ENCODE measurements at places on chromosomes 4 and X.

GRCh38 chrX:110851780-110852179 lies 56.2 kb upstream of the CHRDL1 start:
- no peak for DNase-seq

- DNase-seq, result no peak
Observed at GRCh38 chrX:131549011-131549410, 5.1 kb downstream of the OR13H1 start.

- no peak for DNase-seq
Observed at GRCh38 chr4:114649908-114650307, 51.3 kb downstream of the UGT8 start.

GRCh38 chrX:95346856-95347255 lies 1337.8 kb upstream of the DIAPH2 start:
- DNase-seq, result no peak

DNA sequence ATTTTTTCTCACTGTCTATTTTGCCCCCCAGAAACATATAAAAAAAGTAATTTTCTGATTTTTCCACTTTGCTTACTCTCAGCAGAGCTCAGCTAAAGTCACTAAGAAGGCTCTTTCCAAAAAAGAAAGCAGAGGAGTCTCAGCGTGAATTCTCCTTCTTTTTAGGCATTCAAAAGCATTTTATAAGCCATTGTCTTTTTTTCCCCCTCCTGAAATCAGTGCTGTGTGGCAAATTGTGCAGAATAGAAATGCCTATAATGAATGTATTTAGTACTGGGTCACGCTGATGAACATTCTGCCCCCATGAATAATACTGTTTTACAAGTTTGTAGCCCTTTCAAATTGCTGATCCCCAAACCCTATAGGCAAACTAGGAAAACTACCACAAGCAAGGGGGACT lies 1.6 kb upstream of the PCDH18 start:
- DNase-seq, result no peak

DNA sequence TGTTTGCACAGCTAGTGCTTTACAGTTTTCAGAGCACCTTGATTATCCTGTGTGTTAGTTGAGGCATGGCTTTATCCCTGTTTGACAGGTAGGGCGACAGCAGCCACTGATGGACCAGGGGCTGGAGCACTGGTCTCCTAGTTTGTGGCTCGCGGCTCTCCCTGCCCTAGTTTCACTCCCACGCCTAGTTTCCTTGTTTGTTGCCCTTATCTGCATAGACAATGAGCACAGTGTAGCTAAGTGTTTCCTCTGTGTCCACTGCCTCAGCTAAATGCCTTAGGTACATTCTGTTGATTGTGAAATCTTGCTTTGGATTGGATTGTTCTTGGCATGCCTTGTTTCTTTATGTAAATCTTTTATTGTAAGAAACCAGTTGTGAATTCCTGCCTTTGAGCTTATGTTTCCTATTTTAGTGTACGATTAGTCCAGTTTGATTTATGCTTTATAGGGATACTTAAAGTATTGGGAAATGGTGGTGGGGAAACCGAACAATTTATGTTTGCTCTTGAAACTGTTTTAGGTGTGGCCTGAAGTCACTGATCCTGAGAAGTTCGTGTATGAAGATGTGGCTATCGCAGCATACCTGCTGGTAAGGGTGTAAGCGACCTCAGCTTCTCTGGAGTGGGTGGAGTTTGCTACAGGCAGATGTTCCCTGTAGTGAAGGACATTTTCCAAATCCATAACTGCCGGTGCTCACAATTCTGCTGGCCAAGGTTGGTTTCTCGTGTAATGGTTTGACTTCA lies 11.0 kb downstream of the TRMT44 start:
- DNase-seq, result no peak

DNA sequence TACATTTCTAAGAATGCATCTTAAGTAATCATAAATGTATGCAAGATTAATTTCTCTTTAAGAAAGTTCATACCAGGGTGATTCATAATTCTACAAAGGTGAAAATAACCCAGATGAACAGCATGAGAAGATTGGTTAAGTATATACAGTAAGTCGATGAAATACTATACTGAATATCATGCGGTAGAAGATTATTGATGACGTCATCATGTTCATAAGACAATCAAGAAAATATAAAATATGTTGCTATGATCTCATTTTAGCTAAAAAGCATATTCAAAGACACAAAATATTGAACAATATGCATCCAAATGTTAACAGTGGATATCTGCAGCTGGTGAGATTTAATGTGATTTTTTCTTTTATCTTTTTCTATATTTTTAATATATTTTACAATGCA lies 312.0 kb upstream of the FGF13 start:
- DNase-seq, result no peak

DNA sequence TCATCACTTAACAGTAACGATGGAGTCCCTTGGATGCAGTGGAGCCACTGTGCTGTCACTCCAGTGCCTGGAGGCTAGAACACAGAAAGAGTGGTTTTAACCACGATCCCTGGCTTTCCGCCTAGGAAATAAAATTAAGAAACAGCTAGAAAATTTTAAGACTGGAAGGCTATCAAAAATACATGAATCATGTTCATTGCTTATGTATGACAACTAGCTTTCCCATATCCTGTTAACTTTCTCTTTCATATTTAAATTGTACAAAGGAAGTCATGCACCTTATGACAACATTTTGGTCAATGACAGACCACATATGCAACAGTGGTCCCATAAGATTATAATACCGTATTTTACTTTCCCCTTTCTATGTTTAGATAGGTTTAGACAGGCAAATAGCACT lies 115.1 kb downstream of the GALNTL6 start:
- DNase-seq, result no peak

GRCh38 chr4:10204401-10205058 lies 87.9 kb upstream of the WDR1 start:
- DNase-seq, result no peak

GRCh38 chrX:72127332-72127731 lies 4.4 kb downstream of the RTL5 start:
- DNase-seq, result no peak

DNA sequence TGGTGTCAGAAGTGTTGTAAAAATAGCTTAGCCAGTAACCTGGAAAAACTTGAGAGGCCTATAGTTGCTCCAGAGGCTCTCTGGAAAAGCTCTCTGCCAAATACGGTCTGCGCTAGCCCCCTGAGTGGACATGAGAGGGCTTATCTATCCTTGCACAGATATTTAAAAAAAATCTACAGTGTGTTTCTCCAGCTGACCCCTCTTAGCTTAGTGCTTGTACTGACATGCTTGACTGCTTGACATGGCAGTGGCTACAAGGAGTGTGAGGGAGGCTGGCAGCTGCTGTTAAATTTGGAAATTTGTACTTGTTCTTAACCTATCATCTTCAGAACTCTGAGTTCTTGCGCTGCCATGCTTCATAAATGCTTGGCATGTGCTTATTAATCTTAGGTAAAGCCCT lies 229.2 kb downstream of the RBMX2 start:
- DNase-seq, result no peak

- DNase-seq, result no peak
Observed at GRCh38 chr4:88822034-88822789, 124.6 kb upstream of the NAP1L5 start.

DNA sequence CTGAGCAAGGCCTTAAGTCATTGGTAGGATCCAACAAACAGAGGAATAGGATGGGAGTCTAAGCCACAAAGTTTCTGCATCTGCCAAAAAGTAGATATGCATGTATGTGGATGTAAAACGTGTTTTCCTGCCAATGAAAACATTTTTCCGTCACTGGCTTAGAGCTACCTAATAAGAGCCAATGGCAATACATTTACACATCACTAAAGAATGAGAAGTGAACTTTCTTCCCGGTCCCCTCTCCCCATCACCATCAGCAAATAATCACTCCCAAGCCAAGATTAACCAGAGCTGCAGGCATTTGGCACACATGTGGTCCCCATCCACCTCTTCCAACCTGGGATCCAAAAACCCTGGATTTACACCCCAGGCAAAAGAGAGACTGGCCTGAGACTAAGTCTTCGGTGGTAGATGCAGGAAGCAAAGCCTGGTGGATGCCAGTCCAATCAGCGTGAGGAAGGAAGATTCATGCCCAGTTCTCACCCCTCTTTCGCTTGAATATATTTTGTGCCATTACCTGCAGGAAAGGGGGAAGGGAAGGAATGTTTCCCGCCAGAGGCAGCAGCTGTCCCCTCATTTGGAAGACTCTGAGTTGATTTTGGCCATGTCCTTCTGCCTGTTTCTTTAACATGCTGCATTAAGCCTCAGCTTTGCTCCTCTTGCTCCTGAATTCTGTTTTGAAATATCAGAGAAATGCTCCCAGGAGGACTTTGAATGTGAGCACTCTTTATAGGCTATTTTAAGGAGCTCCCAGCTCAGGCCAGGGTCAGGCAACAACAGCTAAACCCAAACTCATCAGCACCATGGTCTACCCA lies 131.4 kb downstream of the CHIC2 start:
- no peak for DNase-seq

DNA sequence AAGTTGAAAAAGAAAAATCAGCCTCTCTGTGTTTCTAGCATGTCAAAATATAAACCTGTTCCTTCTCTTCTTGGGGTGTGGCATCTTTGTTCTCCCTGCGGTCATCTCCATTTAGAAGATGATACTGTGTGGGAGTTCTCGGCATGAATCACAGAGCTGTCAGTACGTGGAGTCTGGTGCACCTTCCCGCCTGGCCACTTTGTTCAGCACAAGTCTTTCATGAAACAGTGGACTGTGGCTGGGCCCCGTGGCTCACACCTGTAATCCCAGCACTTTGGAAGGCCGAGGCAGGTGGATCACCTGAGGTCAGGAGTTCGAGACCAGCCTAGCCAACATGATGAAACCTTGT lies 166.5 kb downstream of the MAML3 start:
- DNase-seq, result no peak

GRCh38 chr4:139603576-139604410 lies 47.8 kb upstream of the SETD7 start:
- DNase-seq, result peak; percentile 34

GRCh38 chrX:13520936-13521335 lies 48.5 kb upstream of the EGFL6 start:
- no peak for DNase-seq

GRCh38 chr4:174581901-174582300 lies 59.6 kb upstream of the HPGD start:
- no peak for DNase-seq

- no peak for DNase-seq
Observed at GRCh38 chr4:174537634-174538033, 15.3 kb upstream of the HPGD start.

GRCh38 chrX:107710617-107711391 lies 64.8 kb downstream of the TSC22D3 start:
- peak; percentile 78 for DNase-seq

- no peak for DNase-seq
Observed at GRCh38 chr4:183185018-183185417, 86.0 kb downstream of the WWC2 start.

DNA sequence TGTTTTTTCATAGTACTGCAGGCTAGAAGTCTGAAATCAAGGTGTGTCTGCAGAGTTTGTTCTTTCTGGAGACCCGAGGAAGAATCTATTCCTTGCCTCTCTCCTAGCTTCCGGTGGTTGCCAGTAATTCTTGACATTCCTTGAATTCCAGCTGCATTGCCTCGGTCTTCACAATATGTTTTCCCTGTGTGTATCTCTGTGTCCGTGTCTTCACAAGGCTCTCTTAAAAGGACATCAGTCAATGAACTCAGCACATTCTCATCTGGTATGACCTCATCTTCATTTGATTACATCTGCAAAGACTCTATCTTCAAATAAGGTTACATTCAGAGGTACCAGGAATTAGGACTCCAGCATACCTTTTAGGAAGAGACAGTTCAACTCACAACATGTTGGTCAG lies 163.4 kb downstream of the BANK1 start:
- DNase-seq, result no peak

GRCh38 chr4:2087170-2087569 lies 28.0 kb downstream of the NAT8L start:
- no peak for DNase-seq

- no peak for DNase-seq
Observed at GRCh38 chr4:169345316-169345721, 74.6 kb upstream of the SH3RF1 start.

- DNase-seq, result peak; percentile 34
Observed at GRCh38 chr4:158809611-158810486, 41.0 kb downstream of the FNIP2 start.

DNA sequence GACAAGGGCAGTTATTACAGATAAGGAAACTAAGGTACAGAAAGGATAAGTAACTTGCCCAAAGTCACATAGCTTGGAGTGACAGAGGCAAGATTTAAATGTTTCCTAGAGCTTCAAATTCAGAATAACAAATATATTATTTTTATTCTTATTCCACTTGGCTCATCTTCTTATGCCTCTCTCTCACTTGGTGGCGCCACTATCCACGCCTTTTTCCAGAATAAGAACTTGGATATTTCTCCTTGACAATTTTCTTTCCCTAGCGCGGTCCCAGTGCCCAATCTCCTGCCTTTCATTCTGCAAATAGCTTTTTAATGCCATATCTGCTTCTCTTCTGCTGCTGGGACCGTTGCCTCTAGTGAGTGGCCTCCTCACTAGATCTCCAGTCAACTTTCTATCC lies 78.5 kb downstream of the MSN start:
- no peak for DNase-seq

GRCh38 chrX:49071877-49072711 lies 1.7 kb downstream of the PRAF2 start:
- peak; percentile 4 for DNase-seq

DNA sequence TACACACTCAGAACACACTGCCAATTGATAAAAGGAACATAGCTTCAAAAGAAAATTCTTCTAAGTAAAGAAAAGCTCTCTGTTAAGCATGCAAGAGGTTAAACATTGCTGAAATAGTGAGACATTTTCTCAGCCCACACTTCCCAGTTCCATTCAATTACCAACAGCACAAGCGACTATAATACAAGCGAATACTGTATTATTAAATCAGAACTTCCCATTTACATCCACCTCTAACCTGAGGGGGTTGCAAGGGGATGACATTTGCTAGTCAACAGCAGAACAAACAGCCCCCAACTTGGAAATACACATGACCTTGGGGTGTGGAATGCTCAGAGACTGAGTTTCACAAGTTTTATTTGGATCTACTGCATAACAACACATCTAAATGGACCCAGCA lies 1.1 kb downstream of the FSTL5 start:
- DNase-seq, result no peak

- DNase-seq, result no peak
Observed at GRCh38 chrX:18491587-18492340, 66.4 kb downstream of the CDKL5 start.

DNA sequence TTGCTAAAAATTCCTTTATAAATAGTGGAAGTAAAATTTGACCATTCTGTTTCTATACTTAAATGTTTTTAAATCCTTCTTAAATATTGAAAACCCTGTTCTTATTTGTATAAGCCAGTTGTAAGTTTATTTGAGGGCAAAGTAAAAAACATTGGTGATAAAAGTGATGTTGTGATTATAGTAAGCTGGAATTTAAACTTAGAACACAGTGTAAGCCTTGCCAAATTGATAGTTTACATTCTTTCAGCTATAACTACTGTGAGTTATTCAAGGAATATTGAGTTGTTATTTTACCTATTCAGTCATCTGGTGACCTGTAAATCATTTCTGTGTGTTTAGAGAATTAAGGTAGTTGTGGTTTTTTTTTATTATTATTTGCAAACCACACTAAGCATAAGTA lies 9.6 kb downstream of the YY2 start:
- no peak for DNase-seq

- peak; percentile 29 for DNase-seq
Observed at GRCh38 chr4:72505314-72505744, 63.7 kb downstream of the ADAMTS3 start.

- no peak for DNase-seq
Observed at GRCh38 chr4:21083413-21083812, 383.2 kb downstream of the PACRGL start.

GRCh38 chr4:23855912-23856605 lies 33.8 kb downstream of the PPARGC1A start:
- no peak for DNase-seq

All from GM20000 (cell line).